Activated T-cell treated with anti-CD3 and anti-CD28 coated beads, Interleukin-2, amount 50 U/mL, for 72 hours (primary cell): ENCODE measurements at places on chromosomes 4 and X.

- no peak for DNase-seq
Measured at GRCh38 chrX:47194194-47194787, 662 bp downstream of the UBA1 start.

DNA sequence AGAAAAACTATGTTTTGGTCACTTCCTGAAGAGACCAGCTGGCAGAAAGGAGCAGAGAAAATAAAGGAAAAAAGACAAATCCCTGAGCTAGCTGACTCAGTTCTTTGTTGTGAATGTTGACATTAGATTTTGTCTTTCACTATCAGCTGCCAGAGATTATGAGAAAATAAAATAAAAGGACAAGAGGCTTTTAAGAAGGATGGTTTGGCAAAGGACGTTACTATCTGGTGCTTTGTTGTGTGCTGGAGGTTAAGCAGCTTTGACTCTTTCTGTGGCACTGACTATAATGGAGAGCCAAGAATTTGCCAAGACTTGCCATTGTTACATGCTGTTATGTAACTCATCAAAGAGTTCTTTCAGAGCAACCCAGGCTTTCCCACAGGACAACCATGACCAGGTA, 12.1 kb downstream of the ASB5 start:
- no peak for DNase-seq

- no peak for DNase-seq
Measured at GRCh38 chrX:57771689-57772088, 91.6 kb upstream of the NLRP2B start.

GRCh38 chr4:185437809-185438208, 12.0 kb upstream of the UFSP2 start:
- DNase-seq: no peak

- DNase-seq: no peak
Measured at GRCh38 chr4:70151271-70151670, 2.8 kb upstream of the PRR27 start.

DNA sequence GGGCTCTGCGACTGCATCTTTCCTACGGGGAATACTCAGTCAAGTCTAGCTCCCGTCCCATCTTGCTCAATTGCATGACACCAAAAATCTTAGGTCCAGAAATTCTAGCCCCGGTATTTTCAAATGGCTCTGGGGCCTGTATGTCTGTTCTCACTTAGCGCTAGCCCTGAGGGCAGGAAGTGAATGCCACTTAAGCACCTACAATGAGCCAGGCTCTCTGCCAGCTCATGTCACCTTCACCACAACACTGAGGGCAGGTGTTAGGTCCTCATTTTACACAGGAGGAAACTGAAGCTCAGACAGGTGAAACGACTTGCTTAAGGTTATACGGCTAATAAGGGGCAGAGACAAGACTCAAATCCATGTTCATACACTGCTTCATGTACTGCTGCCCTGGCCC, 282.8 kb downstream of the PPP1R2C start:
- no peak for DNase-seq
